ENCODE measurements at places on chromosomes 5 and 9.

GRCh38 chr5:7585807-7586206 is 189.9 kb downstream of the ADCY2 start:
- no peak for DNase-seq

DNA sequence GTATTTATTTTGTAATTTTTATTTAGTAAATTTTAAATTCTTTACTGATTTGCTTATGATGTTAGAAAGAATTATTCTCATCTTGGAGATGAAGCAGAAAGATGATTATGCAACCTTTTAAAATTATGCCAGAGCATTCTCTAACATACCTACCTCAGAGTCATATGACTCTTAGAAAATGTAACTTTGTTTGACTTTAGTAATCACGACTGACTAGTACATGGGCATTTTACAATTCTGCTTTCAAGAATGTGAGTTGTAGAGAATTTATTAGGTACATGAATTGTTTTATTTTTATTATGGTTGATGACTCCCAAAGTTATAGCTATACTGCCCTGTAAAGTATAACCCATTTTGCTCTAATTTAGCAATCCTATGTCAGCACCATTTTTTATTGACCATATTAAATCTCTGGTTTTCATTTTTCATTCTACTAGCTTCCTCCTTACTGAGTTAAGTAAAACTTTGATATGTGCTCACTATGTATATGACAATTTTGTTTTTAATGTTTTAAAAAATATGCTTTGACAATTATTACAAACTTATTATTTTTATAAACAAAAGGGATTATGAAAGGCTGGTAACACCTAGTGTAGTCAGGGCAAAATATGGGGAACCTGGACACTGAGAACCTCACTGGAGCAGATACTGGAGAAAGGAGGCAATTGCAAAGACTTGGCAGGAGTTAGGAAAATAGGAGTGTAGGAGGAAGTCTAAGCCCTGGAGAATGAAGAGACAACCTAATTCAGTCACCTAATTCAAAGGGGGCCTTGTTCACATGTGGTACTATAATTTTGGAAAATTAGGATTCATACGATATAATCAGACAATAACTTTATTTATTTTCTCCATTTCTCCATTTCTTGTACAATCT is 249.7 kb upstream of the DAB2 start:
- no peak for DNase-seq

GRCh38 chr5:89417990-89418389 is 535.0 kb upstream of the MEF2C start:
- no peak for DNase-seq

GRCh38 chr5:17256171-17256570 is 38.7 kb downstream of the BASP1 start:
- no peak for DNase-seq

DNA sequence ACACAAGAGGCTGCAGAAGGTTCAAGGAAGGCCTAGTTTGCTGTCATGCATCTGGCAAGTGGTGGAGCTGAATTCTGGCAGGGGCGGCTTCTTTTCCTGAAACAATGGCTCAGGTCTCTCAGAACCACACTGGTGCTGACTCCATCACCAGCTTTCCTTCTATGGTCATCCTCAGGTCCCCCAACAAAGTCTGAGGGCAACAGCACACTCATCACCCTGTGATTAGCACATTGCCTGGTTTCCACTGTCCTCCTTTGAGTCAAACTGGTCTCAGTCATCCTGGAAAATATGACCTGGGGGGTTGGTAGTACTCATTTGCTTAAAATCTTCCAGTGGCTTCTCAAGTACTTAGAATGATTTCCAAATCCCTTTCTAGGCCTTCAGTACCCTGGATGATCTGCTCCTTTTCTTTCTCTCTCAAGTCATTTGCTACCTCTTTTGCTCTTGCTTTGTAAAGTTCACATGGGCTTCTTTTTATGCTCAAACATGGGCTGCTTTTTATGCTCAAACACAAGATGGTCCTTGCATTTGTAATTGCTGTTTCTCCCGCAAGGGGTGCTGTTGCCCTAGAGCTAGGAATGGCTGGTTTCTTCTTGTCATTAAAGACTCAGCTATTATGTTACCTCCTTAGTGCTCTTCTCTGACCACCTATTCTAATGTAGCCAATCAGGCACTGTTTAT is 144.9 kb downstream of the ALDH1A1 start:
- no peak for DNase-seq

DNA sequence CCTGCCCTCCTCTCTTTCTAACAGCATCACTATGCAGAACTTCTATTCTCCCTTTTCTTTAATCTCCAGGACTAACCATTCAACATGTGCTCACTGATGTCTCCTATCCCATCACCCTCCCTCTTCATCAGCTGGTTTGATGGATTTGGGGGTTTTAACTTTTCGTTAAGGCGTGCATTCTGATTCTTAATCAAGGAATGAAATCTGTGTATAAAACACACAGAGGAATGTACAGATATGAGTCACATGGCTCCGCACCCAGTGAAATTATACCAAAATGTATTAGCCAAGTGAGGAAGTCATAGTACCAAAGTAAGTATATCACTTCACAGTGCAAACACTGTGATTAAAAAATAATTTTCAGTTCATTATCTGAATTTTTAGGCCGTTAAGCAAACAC is 35.2 kb downstream of the MARCHF11 start:
- DNase-seq: no peak

DNA sequence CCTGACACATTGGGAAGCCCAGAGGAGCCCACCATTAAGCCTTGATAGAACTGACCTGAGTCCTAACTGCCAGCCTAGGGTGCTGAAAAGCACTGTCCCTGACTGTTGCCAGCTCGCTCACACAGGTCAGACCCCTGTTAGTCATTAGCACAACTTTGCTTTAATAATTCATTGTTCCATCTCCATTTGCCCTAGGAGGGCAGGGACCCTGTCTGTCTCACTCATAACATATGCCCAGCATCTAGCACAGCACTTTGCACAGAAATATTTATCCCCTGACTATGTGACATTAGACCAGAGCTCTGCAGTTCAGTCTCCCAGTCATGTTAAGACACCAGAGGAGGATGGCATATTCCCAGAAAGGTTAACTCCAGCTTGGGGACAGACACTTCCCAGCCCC is 61.8 kb upstream of the STXBP1 start:
- DNase-seq: no peak

All from inflammatory macrophage treated with lipopolysaccharide for 1 hour (primary cell).